Tibial nerve (tissue), 4 donors: ENCODE measurements at places on chromosomes 5 and 9. TPM values are rescaled to one million over a fixed set of nuclear protein-coding genes. Genes with fewer than 3 reads are reported as not detected.

IL9 gene
- total RNA-seq, result not detected

PCDHB2 gene
- 7.1 TPM for total RNA-seq

NXNL2 gene
- total RNA-seq, result not detected

PRR7 gene
- 8.7 TPM for total RNA-seq

PTPRD gene
- 5.1 TPM for total RNA-seq

CDH10 gene
- total RNA-seq, result not detected

TSSK1B gene
- 0.44 TPM for total RNA-seq

KIF24 gene
- 1.9 TPM for total RNA-seq

NUTM2F gene
- total RNA-seq, result not detected

GRCh38 chr5:149438281-149438680 lies 59.2 kb upstream of the IL17B start:
- no peak overlapping the region for H3K4me3 ChIP-seq
- H3K27me3 ChIP-seq, result no peaks in the 10 kb centered on the region
- H3K4me1 ChIP-seq, result no peaks in the 10 kb centered on the region
- H3K27ac ChIP-seq, result no peak overlapping the region
- DNase-seq, result no peak

DNA sequence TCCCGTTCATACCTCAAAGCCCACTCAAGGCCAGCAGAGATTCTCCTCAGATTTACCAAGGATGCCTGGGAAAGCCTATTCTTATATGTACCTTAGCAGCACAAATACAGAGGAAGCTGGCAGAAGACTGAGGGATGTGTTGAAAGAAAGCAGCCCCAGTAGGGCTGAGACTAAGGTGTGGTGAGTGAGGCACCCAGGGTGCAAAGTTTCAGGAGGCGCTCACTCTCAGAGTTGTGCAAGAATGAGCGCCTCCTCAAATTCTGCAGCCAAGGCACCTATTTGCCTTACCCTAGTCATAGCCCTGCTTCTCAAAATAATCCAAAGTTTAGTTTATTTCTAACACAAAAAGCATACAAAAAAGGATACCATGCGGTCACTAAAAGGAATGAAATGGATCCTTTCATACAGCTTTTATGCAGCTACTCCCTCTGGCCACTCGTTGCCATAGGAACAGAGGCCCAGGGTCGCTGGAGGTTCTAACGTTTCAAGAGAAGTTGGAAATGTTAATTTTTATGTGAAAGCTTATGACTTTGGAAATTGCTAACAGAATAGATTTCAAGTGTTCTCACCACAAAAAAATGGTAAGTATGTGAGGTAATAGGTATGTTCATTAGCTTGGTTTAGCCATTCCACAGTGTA lies 79.7 kb upstream of the SMIM23 start:
- DNase-seq, result no peak
- H3K27me3 ChIP-seq, result no peaks in the 10 kb centered on the region
- H3K4me3 ChIP-seq, result no peak overlapping the region
- H3K27ac ChIP-seq, result no peak overlapping the region
- no peaks in the 10 kb centered on the region for H3K36me3 ChIP-seq
- H3K4me1 ChIP-seq, result no peaks in the 10 kb centered on the region

GRCh38 chr5:18712936-18713485 lies 1078.8 kb downstream of the TAF11L14 start:
- no peak overlapping the region for H3K4me3 ChIP-seq
- no peaks in the 10 kb centered on the region for H3K4me1 ChIP-seq
- DNase-seq, result no peak
- no peak overlapping the region for H3K27ac ChIP-seq
- no peaks in the 10 kb centered on the region for H3K36me3 ChIP-seq

GRCh38 chr5:97135868-97136267 lies 6.5 kb downstream of the LIX1 start:
- H3K4me3 ChIP-seq, result no peak overlapping the region
- H3K4me1 ChIP-seq, result no peaks in the 10 kb centered on the region
- DNase-seq, result no peak
- no peaks in the 10 kb centered on the region for H3K36me3 ChIP-seq

- no peak overlapping the region for H3K27ac ChIP-seq
- no peaks in the 10 kb centered on the region for H3K36me3 ChIP-seq
- no peaks in the 10 kb centered on the region for H3K27me3 ChIP-seq
- DNase-seq, result no peak
- H3K4me1 ChIP-seq, result no peaks in the 10 kb centered on the region
Observed at GRCh38 chr5:104345222-104346016, 782.8 kb upstream of the NUDT12 start.

DNA sequence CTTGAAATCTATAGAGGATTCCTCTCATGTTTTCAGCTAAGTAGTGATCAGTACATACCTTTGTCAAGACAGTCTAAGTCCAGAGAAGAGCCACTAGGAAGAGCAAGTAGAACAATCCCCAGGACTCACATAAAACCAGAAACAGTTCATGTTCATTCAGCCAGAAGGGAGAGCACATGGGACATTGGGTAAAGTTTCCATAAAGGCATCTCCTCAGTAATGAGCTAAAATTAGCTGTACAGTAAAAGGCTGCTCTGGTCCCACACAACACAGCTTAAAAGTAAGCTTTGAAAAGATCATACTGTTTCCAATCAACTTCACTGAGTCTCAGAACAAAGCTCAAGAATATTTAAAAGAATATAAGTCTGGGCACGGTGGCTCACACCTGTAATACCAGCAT lies 32.4 kb downstream of the HOMER1 start:
- DNase-seq, result no peak
- H3K36me3 ChIP-seq, result no peaks in the 10 kb centered on the region
- no peak overlapping the region for H3K27ac ChIP-seq
- no peaks in the 10 kb centered on the region for H3K4me1 ChIP-seq
- no peak overlapping the region for H3K4me3 ChIP-seq

DNA sequence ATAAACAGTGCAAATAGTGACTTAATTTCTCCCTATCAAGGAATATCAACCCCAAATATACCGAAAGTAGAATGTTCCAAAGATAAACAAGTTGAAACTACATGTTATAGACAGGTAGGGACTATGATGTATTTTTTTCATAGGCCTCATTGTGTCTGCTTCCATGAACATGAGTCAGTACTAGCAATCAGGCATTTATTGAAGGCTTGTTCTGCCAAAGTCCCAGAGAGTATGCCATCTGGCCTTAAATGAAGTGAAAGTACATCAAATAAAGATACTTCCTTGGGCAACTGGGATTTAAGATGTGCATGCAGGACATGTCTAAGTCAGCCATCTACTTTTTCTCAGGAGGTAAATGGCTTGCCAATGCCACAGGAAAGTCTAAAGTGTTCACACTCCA lies 6.5 kb downstream of the GHR start:
- no peaks in the 10 kb centered on the region for H3K36me3 ChIP-seq
- H3K4me1 ChIP-seq, result peaks cover 4% of the 10 kb centered on the region
- no peak overlapping the region for H3K27ac ChIP-seq
- DNase-seq, result no peak

DNA sequence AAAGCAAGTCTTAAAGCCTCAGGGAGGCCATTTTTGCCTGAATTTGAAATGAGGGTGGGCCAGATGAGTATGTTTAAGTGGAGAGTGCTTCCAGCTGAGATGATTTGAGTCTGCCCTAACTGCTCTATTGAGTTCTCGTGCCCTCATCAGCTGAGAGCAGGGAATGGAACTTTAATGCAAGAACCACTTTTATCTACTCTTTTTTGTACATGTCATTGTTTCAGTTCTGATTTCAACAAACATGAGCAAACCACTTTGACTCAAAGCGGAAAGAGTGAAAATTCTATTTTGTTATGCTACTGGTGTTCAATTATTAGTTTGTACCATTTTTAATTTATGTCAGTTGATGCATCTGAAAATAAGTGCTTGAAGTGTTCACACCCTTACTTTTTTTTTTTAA lies 35.8 kb downstream of the DCAF10 start:
- H3K4me3 ChIP-seq, result no peak overlapping the region
- H3K4me1 ChIP-seq, result no peaks in the 10 kb centered on the region
- no peak overlapping the region for H3K27ac ChIP-seq
- no peaks in the 10 kb centered on the region for H3K27me3 ChIP-seq

GRCh38 chr5:157222506-157223230 lies 42.0 kb downstream of the ITK start:
- H3K4me1 ChIP-seq, result no peaks in the 10 kb centered on the region
- H3K27ac ChIP-seq, result no peak overlapping the region
- H3K36me3 ChIP-seq, result no peaks in the 10 kb centered on the region

- H3K36me3 ChIP-seq, result no peaks in the 10 kb centered on the region
- DNase-seq, result no peak
- H3K4me3 ChIP-seq, result no peak overlapping the region
Observed at GRCh38 chr9:124764774-124765438, 6.2 kb downstream of the NR6A1 start.

- no peaks in the 10 kb centered on the region for H3K36me3 ChIP-seq
- no peaks in the 10 kb centered on the region for H3K4me1 ChIP-seq
- H3K27ac ChIP-seq, result no peak overlapping the region
- H3K4me3 ChIP-seq, result no peak overlapping the region
- no peak for DNase-seq
Observed at GRCh38 chr9:27549196-27549755, 19.7 kb upstream of the MOB3B start.

GRCh38 chr5:79846198-79846521 lies 144.9 kb downstream of the MTX3 start:
- DNase-seq, result no peak
- H3K36me3 ChIP-seq, result no peaks in the 10 kb centered on the region
- H3K27me3 ChIP-seq, result no peaks in the 10 kb centered on the region

DNA sequence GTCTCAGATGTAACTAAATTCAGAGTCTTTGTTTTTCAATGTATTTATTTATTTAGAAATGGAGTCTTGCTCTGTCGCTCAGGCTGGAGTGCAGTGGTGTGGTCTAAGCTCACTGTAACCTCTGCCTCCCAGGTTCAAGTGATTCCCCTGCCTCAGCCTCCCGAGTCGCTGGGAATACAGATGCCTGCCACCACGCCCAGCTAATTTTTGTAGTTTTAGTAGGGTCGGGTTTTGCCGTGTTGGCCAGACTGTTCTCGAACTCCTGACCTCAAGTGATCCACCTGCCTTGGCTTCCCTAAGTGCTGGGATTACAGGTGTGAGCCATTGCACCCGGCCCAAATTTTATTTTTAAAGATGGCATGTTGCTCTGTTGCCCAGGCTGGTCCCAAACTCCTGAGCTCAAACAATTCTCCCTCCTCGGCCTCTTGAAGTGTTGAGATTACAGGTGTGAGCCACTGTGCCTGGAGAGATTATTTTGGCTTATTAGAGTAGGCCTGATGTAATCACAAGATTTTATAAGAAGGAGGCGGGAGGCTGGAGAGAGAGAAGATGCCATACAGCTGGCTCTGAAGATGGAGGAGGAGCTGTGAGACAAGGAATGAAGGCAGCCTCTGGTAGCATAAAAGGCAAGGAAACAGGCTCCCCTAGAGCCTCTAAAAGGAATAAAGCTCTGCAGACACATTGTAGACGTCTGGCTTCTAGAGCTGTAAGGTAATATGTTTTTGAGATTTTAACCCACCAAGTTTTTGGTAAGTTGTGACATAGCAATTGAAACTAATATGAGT lies 12.9 kb upstream of the KLF9 start:
- H3K36me3 ChIP-seq, result no peaks in the 10 kb centered on the region
- no peak for DNase-seq
- no peaks in the 10 kb centered on the region for H3K27me3 ChIP-seq
- peaks cover 15% of the 10 kb centered on the region for H3K4me1 ChIP-seq
- no peak overlapping the region for H3K4me3 ChIP-seq
- no peak overlapping the region for H3K27ac ChIP-seq

- no peak for DNase-seq
- no peaks in the 10 kb centered on the region for H3K4me1 ChIP-seq
- no peaks in the 10 kb centered on the region for H3K36me3 ChIP-seq
- no peak overlapping the region for H3K27ac ChIP-seq
- no peak overlapping the region for H3K4me3 ChIP-seq
Observed at GRCh38 chr9:90607701-90608516, 34.7 kb downstream of the DIRAS2 start.

GRCh38 chr9:8241201-8241600 lies 441.6 kb upstream of the DMAC1 start:
- DNase-seq, result no peak
- H3K27ac ChIP-seq, result no peak overlapping the region
- H3K36me3 ChIP-seq, result no peaks in the 10 kb centered on the region
- H3K4me3 ChIP-seq, result no peak overlapping the region
- no peaks in the 10 kb centered on the region for H3K27me3 ChIP-seq

DNA sequence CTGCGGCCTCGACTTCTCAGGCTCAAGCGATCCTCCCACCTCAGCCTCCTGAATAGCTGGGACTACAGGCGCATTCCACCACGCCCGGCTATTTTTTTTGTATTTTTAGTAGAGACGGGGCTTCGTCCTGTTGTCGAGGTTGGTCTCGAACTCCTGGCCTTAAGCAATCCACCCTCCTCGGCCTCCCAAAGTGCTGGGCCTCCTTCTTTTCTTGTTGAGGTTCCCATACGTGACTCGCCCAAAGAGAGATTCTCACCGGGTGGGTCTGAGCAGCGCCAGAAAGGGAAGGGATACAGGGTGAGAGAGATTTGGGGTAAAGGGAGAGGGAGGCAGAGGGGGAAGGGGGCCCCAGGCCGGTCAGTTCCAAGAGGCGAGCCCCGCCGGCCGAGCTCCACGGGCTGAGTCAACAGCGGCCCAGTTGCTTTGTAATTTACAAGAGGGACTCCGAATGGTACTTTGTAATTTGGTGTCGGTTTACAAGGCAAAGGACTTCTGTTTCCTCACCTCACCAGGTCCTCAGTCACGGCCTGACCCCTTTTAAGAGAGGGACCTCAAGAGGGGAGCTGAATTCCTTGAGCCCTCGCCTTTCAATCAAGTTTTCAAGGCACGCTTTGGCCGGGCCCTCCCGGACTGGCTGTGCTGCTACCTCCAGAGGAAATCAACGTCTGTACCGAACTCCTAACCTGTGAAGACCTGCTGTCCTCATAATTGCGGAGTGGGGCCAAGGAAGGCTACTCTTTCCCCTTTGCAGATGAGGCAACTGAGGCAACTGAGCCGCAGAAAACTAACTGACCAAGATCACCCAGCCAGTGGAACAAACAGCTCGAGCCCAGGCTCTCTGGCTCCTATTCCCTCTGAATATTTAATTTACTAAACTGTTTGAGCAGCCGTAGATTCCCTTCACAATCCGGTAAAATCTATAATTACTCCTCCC lies 3.3 kb upstream of the DMRT2 start:
- peak overlapping the region; percentile 6 for H3K4me3 ChIP-seq
- peak overlapping the region; percentile 66 for H3K27ac ChIP-seq
- H3K27me3 ChIP-seq, result peaks cover 99% of the 10 kb centered on the region

DNA sequence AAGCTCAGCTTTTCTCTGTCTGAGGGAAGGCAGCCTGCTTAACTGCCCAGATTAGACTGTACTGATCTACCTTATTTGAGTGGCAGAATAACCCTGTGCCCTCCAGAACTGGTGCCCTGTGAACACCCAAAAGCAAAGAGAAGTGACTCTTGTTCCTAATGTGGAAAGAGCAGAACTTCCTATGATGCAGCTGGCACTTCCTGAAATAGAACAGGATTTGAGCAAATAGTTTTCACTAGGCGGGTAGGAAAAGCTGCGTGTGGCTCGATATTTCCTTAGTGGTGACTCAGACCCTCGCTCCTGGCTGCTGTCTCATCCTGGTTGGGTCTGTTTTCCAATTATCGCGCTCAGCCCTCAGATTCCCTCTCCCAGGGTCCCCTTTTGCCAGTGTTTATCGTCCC lies 89.9 kb downstream of the SH3TC2 start:
- peak; percentile 44 for DNase-seq
- H3K36me3 ChIP-seq, result no peaks in the 10 kb centered on the region
- H3K27me3 ChIP-seq, result no peaks in the 10 kb centered on the region
- H3K4me1 ChIP-seq, result peaks cover 45% of the 10 kb centered on the region
- H3K27ac ChIP-seq, result no peak overlapping the region

GRCh38 chr9:76459694-76460635 lies 983 bp downstream of the GCNT1 start:
- H3K27ac ChIP-seq, result peak overlapping the region; percentile 72
- peak overlapping the region; percentile 58 for H3K4me3 ChIP-seq
- no peaks in the 10 kb centered on the region for H3K36me3 ChIP-seq
- DNase-seq, result no peak
- no peaks in the 10 kb centered on the region for H3K4me1 ChIP-seq

- H3K4me3 ChIP-seq, result no peak overlapping the region
- no peak for DNase-seq
- H3K4me1 ChIP-seq, result no peaks in the 10 kb centered on the region
- peaks cover 47% of the 10 kb centered on the region for H3K36me3 ChIP-seq
- no peak overlapping the region for H3K27ac ChIP-seq
Observed at GRCh38 chr9:127323393-127323792, 58.8 kb downstream of the GARNL3 start.
